ENCODE measurements at places on chromosomes 2 and 18. TPM values are rescaled to one million over a fixed set of nuclear protein-coding genes. Genes with fewer than 3 reads are reported as not detected.

The ANKRD30B gene
- not detected for polyA plus RNA-seq

The TTC32 gene
- polyA plus RNA-seq = 37.8 TPM

The SCN1A gene
- polyA plus RNA-seq = 0.11 TPM

The VWC2L gene
- polyA plus RNA-seq = not detected

The IL37 gene
- polyA plus RNA-seq = not detected

The PCARE gene
- polyA plus RNA-seq = 0.05 TPM

The TNS1 gene
- 57.6 TPM for polyA plus RNA-seq

The RFX8 gene
- polyA plus RNA-seq = 1.1 TPM

The TMEM200C gene
- polyA plus RNA-seq = 0.50 TPM

The SPEG gene
- 11.4 TPM for polyA plus RNA-seq

The DSG1 gene
- polyA plus RNA-seq = 0.08 TPM

The GPR45 gene
- not detected for polyA plus RNA-seq

The ZNF396 gene
- polyA plus RNA-seq = 1.8 TPM

The REG3G gene
- polyA plus RNA-seq = not detected

The GRP gene
- polyA plus RNA-seq = 3.9 TPM

Measured in left renal pelvis (tissue), 4 donors.